ENCODE measurements at places on chromosomes 4 and X. TPM values are rescaled to one million over a fixed set of nuclear protein-coding genes. Genes with fewer than 3 reads are reported as not detected.
A peak's percentile ranks its signal among the peaks of the same experiment; 100 is the strongest.

IQCM gene
- polyA plus RNA-seq: not detected

GLRA3 gene
- polyA plus RNA-seq: not detected

NCAPG gene
- polyA plus RNA-seq: 0.15 TPM

IBSP gene
- not detected for polyA plus RNA-seq

MAPK10 gene
- polyA plus RNA-seq: 1.2 TPM

CPE gene
- polyA plus RNA-seq: not detected

HTN1 gene
- polyA plus RNA-seq: not detected

MAGEA11 gene
- polyA plus RNA-seq: not detected

DNA sequence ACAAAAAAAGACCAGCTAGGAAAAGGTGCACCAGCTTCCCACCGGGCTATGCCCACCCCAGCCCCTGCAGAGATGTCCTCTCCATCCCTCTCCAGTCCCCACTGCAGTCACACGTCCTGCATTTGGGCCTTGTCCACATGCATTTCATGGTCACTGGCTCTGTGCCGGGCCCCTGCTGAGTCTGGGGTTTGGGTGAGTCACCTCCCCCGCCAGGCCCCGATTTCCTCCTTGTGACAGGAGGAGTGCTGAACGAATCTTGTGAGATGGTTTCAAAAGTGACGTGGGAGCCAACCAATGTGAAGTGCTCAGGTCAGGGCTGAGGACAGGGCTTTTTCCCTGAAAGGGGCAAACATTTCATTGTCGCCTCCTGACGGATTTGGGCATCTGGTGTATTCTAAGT lies 7.1 kb downstream of the CPZ start:
- no peaks in the 10 kb centered on the region for H3K4me1 ChIP-seq
- H3K27me3 ChIP-seq: peaks cover 8% of the 10 kb centered on the region
- H3K36me3 ChIP-seq: no peaks in the 10 kb centered on the region
- DNase-seq: no peak
- no peak overlapping the region for H3K4me3 ChIP-seq

DNA sequence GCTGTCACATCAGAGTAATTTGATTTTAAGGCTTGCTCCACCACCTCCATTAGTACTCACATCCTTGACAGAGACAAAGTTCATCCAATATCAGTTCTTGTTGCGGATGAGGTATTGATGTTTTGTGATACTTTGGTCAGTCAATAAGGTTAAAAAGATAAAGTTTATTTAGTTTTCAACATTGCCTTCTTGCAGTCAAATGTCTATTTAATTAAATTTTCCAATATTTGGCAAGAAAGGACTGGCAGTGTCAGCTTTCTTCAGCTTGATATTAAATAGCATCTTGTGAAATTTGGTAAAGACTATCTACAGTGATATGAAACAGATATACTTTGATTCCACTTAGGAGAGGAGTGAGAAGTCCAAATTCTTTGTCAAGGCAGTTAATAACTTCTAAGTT lies 493.4 kb downstream of the ADGRL3 start:
- H3K36me3 ChIP-seq: no peaks in the 10 kb centered on the region
- DNase-seq: no peak
- no peaks in the 10 kb centered on the region for H3K4me1 ChIP-seq
- no peak overlapping the region for H3K27ac ChIP-seq

DNA sequence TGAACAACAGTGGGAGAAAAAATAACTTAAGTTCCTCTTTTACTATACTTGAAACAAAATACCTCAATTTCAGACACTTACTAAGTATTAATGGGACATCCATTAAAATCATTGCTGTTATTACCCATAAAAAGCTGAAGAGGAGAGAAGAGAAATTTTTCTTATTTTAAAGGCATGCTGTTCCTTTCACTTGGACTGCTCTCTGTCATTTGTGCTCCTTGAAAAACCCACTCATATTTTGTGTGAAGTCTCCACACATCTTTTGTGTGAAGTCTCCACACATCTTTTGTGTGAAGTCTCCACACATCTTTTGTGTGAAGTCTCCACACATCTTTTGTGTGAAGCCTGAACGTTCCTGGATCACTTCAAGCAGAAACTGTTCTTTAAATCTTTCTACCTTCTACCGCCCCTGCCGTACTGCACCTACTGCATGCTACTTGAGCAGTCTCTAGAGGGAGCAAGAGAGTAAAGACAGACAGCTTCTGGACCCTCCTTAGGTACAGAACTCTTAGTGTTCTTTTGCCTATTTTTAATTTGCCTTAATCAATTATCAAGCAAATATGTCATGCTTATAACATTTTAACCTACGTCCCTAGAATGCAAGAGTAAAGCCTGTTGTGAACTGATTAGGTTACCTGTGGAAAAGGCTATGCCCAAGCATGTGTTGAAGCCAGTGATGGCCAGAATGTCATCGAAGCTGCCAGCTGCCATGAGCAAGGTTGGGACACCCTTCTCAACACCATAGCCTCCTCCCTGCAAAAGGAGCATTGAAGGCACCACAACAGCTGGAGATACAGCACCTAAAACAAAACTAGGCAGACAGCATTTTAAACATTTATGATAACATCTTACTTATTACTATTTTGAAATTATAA lies 27.1 kb upstream of the SLC9B1 start:
- peaks cover 7% of the 10 kb centered on the region for H3K4me1 ChIP-seq
- peak overlapping the region; percentile 80 for H3K27ac ChIP-seq
- peak; percentile 48 for DNase-seq
- H3K4me3 ChIP-seq: peak overlapping the region; percentile 60
- no peaks in the 10 kb centered on the region for H3K27me3 ChIP-seq

DNA sequence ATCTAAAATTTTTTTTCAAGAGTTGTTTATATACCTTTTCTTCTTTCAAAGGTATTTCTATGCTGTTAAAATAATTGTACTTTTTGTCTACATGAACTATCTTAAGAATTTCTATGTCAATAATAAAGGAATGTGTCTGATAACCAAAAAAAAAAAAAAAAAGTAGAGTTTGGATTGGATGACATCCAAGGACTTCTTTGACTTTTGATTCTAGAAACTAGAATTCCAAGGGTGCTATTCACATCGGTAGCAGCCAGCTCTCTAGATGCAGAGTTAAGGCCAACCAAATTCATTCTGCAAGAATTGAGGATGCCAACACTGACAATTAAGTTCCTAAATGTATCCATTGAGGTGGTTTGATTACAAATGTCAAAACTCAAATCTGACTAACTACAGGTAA lies 42.0 kb upstream of the PRKG2 start:
- no peak overlapping the region for H3K4me3 ChIP-seq
- no peaks in the 10 kb centered on the region for H3K36me3 ChIP-seq
- H3K4me1 ChIP-seq: no peaks in the 10 kb centered on the region
- no peak overlapping the region for H3K27ac ChIP-seq
- peaks cover 6% of the 10 kb centered on the region for H3K27me3 ChIP-seq

GRCh38 chr4:52911684-52912294 lies 49.7 kb downstream of the RASL11B start:
- no peak overlapping the region for H3K27ac ChIP-seq
- peak; percentile 10 for DNase-seq
- no peak overlapping the region for H3K4me3 ChIP-seq
- H3K4me1 ChIP-seq: peaks cover 5% of the 10 kb centered on the region

- no peak overlapping the region for H3K27ac ChIP-seq
- peaks cover 8% of the 10 kb centered on the region for H3K27me3 ChIP-seq
- no peaks in the 10 kb centered on the region for H3K4me1 ChIP-seq
- H3K36me3 ChIP-seq: no peaks in the 10 kb centered on the region
- peak; percentile 6 for DNase-seq
These were observed 58.0 kb upstream of the FRMPD4 start for GRCh38 chrX:12080265-12080664.

DNA sequence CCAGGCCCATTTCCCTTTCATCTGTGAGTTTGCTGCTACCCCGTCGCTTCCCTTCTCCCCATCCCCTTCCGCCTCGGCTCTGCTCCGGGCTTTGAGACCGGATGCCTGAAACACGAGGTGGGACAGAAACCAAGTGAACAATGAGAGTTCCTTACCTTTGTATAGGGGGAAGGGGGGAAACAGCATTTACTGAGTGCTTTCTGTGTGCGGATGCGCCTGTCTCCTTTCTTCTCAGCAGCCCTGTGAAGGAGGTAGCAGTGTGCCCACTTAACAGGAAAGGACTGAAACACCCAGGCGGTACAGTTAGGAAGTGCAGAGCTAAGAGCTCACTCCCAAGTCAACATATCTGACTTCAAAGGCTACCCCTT lies 43.2 kb upstream of the TMSB15B start:
- no peaks in the 10 kb centered on the region for H3K27me3 ChIP-seq
- peak overlapping the region; percentile 95 for H3K27ac ChIP-seq
- no peaks in the 10 kb centered on the region for H3K36me3 ChIP-seq
- H3K4me1 ChIP-seq: peaks cover 19% of the 10 kb centered on the region
- DNase-seq: peak; percentile 29
- H3K4me3 ChIP-seq: peak overlapping the region; percentile 92

DNA sequence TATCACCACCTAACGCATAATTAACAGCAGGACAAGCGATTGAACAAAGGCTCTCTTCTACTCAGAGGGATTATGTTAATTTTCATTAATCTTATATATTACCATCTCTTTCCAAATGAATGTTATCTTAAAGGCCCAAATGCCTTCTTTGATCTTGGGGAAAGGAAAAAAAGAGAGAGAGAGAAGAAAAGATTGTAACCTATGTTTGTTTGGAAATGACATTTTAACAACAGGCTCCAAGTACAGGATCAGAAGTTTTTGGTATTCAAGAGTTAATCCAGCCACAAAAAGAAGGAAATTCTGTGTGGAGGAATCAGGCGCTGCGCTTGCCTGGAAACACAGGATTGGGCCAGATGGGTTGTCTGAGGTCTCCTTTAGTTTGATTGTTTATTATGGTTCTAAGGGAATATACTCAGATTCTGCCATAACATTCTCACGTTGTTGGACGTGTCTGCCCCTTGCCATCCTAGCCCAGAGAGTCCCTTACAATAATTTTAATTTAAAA lies 100.7 kb upstream of the STX18 start:
- no peak overlapping the region for H3K4me3 ChIP-seq
- H3K4me1 ChIP-seq: no peaks in the 10 kb centered on the region
- no peaks in the 10 kb centered on the region for H3K27me3 ChIP-seq

GRCh38 chrX:95762716-95763115 lies 921.9 kb upstream of the DIAPH2 start:
- H3K27me3 ChIP-seq: no peaks in the 10 kb centered on the region
- no peak for DNase-seq
- no peak overlapping the region for H3K4me3 ChIP-seq
- H3K36me3 ChIP-seq: no peaks in the 10 kb centered on the region
- H3K4me1 ChIP-seq: no peaks in the 10 kb centered on the region

DNA sequence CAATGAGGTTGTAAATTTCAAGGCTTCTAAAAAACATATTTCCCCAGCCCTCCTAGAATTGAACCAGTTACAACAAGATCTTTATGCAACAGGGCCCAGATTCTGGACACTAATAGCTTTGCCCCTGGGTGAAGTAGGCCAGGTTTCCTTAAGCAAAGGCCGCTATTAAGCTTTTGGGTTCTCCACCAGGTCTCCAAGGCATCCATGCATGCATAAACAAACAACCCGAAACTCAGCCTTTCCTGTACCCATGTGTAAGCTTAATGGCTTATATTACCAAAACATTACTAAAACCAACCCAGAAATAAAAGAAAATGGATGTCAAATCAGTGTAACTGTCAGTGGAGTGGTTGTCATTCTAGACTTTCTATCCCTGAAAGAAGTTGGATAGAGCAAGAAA lies 137.1 kb downstream of the ARHGAP6 start:
- DNase-seq: no peak
- H3K27me3 ChIP-seq: no peaks in the 10 kb centered on the region
- H3K4me3 ChIP-seq: no peak overlapping the region
- no peaks in the 10 kb centered on the region for H3K36me3 ChIP-seq
- no peak overlapping the region for H3K27ac ChIP-seq
- no peaks in the 10 kb centered on the region for H3K4me1 ChIP-seq

- no peak overlapping the region for H3K27ac ChIP-seq
- H3K4me1 ChIP-seq: no peaks in the 10 kb centered on the region
- H3K36me3 ChIP-seq: peaks cover 10% of the 10 kb centered on the region
- H3K4me3 ChIP-seq: no peak overlapping the region
- DNase-seq: no peak
These were observed 42.7 kb upstream of the CITED1 start for GRCh38 chrX:72348247-72348979.

- no peaks in the 10 kb centered on the region for H3K27me3 ChIP-seq
- H3K4me1 ChIP-seq: peaks cover 38% of the 10 kb centered on the region
- DNase-seq: no peak
- H3K4me3 ChIP-seq: no peak overlapping the region
- H3K27ac ChIP-seq: no peak overlapping the region
- no peaks in the 10 kb centered on the region for H3K36me3 ChIP-seq
These were observed 18.4 kb downstream of the SMS start for GRCh38 chrX:21958916-21959315.

- H3K36me3 ChIP-seq: peaks cover 4% of the 10 kb centered on the region
- H3K4me3 ChIP-seq: peak overlapping the region; percentile 74
- peaks cover 39% of the 10 kb centered on the region for H3K4me1 ChIP-seq
- peak; percentile 76 for DNase-seq
- H3K27me3 ChIP-seq: no peaks in the 10 kb centered on the region
These were observed 111.2 kb upstream of the ZNF827 start for GRCh38 chr4:146049802-146050201.

DNA sequence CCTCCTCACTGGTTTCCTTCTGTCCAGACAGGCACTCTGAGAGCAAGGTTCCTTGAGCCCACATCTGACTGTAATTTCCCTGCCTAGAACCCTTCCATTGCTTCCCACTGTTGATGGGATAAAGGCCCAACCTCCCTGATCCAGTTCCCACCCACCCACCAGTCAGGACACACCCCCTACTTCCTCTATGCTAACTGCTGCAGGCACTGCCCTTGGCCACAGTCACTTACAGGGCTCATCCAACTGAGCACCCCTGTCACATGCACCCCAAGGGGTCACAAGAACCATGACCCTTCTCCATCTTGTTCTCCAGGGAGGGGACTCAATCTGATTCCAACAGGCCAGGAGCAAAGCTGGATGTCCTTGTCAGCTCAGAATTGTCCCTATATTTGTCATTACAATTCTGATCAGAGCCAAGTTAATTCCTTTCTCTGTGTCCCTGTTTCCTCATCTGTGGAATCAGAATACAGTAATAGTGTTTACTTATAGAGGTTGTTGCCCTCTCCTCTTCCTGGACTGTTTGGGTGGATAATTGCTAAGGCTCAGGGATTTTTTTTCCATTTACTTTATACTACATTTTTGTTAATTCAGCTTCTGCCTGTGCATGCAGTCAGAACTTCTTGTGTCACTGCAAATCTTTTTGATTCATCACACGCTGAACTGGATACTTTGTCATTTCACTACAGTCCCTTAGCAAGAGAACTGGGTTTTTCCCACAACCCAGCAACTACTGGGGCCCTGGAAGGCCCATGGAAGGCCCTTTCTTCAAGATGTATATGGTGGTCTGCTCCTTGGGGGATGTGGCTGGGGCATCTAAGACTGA lies 105.6 kb upstream of the MAMLD1 start:
- peak overlapping the region; percentile 69 for H3K27ac ChIP-seq
- H3K27me3 ChIP-seq: no peaks in the 10 kb centered on the region
- DNase-seq: no peak
- H3K4me1 ChIP-seq: no peaks in the 10 kb centered on the region
- no peaks in the 10 kb centered on the region for H3K36me3 ChIP-seq
- H3K4me3 ChIP-seq: no peak overlapping the region

GRCh38 chr4:56463711-56464110 lies 3.7 kb upstream of the SRP72 start:
- H3K36me3 ChIP-seq: peaks cover 18% of the 10 kb centered on the region
- H3K4me1 ChIP-seq: peaks cover 45% of the 10 kb centered on the region
- H3K27me3 ChIP-seq: no peaks in the 10 kb centered on the region
- H3K27ac ChIP-seq: no peak overlapping the region
- no peak for DNase-seq
- no peak overlapping the region for H3K4me3 ChIP-seq

GRCh38 chr4:24689212-24689611 lies 104.9 kb upstream of the DHX15 start:
- no peaks in the 10 kb centered on the region for H3K4me1 ChIP-seq
- H3K36me3 ChIP-seq: peaks cover 4% of the 10 kb centered on the region
- peaks cover 18% of the 10 kb centered on the region for H3K27me3 ChIP-seq
- H3K27ac ChIP-seq: no peak overlapping the region
- no peak overlapping the region for H3K4me3 ChIP-seq
- no peak for DNase-seq

Measured in naive B cell (primary cell).